ENCODE measurements at places on chromosomes 2 and 18.

DNA sequence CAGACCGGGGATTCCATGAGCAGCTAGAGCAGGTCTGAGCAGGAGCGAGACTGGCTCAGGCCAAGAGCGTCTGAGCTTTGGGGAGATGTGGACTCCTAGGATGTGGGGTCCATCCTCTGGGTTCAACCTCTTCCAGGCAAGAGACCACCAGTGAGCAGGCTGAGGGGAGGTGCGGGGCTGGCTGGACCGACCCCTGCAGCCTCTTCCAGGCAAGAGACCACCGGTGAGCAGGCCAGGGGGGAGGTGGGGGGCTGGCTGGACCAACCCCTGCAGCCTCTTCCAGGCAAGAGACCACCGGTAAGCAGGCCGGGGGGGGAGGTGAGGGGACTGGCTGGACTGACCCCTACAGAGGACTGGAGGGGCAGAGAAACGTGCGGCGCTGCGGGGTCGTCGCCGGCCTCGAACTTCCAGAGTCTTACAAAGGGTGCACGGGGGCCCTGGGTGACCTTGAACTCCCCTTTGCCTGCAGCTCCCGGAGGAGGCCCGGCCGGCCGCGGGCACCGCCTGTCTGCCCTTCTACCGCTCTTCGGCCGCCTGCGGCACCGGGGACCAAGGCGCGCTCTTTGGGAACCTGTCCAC is 63.4 kb downstream of the TPO start:
- DNase-seq = no peak

GRCh38 chr2:72362733-72363132 is 215.1 kb upstream of the CYP26B1 start:
- no peak for DNase-seq

- no peak for DNase-seq
Measured at GRCh38 chr2:44515416-44515815, 153.7 kb downstream of the CAMKMT start.

DNA sequence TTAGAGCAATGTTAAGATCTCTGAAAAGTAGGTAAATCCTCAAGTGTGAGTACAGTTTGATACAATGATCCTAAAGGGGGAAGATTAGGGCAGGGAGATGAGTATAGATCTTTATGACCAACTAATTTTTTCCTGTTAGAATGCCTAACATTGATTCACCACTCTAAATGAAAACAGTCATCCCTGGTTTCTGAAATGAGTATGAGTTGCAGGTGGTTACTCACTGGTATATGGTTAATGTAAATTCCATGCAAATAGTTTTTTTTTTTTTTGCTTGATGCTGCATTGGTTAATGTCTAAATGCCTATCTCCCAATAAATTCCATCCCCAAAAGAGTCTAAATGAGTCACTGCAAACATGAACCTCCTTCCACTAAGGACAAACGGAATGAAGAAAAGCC is 55.0 kb upstream of the SERPINB2 start:
- DNase-seq = no peak

DNA sequence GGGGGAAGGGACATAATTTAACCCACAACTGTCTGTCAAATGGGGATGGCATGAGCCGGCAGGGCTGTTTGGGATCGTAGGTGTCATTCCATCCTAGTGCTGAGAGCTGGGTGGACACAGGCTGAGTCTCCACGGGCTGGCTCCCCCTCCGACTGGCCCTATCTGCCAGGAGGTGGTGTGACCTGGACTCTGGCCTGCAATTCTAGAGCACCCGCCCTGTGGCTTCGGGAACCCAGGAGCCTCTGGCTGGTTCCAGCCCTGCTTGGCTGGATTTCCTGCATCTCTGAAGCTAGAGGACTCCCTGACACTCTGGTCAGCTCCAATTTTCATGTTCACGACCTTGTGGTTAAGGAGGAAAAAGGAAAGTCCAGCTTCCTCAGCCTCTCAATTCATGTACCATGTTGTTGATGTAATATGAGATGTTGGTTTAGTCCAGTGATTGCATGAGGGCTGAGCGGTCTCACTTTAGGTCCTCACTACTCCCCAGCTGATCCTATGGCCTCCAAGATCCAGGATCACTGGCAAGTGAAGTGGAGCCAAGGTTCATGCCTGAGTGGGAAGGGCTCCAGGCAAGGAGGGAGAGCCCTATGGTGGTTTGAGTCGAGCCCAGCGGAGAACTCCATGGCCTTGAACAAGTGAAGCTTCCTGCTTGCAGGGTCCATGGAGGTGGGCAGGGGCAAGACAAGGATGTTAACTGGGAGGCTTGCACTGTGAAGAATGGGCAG is 169.1 kb downstream of the NDUFA10 start:
- no peak for DNase-seq

DNA sequence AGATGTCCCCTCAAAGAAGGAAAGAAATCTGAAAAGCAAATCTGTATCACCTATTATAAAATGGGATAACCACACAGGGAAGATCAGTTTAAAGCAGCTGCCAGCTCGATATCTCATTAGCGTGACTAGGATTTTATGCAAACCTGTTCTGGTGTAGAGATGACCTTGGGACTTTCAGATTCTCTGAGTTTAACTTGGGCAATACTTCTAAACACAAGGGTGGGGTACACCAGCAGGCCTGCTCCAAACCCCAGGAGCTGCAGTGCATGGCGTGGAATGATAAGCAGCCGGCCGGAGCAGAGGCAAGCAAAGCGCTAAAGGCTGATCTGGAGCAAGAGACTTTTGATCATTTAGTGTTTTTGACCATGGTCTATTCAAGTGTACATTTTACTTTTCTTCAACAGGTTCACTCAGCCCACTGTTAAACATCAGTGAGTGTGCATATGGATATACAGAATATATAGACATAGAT is 4.7 kb downstream of the SERTAD2 start:
- no peak for DNase-seq

GRCh38 chr2:72583376-72583775 is 242.5 kb downstream of the EXOC6B start:
- DNase-seq = no peak

DNA sequence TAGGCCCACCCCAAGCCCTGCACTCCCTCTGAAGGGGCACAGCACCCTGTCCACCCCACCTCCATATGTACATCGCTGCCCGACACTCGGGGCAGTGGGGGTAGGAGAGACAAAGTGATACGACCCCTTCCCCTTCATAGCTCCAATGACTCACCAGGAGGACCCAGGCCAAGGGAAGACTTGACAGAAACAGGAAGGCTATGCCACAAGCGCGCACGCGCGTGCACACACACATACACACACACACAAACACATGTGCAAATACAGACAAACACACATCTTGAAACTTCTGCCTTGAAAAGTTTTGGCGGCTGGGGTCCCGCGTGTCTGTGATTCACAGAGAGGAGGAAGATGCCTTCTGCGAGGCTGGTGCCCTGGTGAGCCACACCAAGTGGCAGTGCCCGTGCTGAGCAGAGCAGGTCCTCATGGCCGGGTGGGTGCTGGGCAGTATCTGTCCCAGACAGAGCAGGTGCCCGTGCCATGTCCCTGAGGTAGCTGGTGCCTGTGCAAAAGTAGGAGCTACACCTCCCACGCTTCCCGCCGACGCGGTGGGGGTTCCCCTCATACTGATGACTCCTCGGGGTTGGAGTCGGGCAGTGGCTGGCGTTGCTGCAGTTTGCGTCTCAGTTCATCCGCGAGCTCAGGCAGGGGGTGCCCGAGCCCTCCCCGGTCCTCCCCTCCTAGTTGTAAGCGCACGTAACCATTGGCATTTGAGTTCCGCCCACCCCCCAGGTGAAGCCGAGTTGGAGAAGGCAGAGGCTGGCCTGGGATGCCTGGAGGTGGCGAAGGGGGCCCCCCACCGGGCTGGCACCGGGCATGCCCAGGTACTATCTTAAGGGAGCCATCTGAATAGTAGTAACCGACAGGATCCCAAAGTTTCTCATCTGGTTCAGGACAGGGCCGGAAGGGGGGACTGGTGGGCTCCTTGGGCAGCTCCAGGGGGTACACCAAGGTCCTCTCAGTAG is 2.5 kb upstream of the ANKRD39 start:
- no peak for DNase-seq

DNA sequence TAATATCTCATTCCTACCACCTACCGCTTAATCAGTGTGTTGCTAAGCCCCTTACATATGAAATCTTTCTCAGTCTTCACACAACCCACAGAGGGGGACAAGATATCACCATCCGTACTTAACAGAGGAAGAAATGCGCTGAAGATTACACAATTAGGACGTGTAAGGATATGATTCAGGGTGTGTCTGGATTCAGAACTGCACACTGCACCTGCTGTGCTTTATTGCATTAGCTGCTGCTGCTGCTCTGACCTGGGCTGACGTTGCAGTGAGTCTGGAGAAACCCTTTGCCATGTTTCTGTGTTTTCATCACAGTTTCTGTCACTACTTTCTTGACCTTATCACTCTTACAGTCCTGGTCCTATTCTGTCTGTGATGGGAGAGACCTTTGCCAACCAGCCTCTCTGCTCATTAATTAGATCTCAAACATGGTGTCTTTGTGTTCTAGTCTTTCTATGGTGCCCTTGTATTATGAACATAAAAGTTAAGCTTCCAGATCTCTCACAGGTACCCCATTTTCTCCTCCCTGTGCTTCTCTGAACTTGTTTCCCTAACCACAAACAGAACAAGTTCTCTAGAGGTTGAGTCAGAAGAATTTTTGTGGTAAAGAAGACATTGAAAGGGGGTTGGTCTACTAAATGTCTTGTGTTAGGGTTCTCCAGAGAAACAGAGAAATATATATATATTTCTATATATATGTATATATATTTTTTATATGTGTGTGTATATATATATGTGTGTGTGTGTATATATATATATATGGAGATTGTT is 92.9 kb upstream of the CYP1B1 start:
- no peak for DNase-seq

- no peak for DNase-seq
Measured at GRCh38 chr2:14127765-14128164, 504.8 kb upstream of the LRATD1 start.

GRCh38 chr2:142422769-142423168 is 292.0 kb upstream of the LRP1B start:
- no peak for DNase-seq
